ENCODE measurements at places on chromosomes 2 and 18.

DNA sequence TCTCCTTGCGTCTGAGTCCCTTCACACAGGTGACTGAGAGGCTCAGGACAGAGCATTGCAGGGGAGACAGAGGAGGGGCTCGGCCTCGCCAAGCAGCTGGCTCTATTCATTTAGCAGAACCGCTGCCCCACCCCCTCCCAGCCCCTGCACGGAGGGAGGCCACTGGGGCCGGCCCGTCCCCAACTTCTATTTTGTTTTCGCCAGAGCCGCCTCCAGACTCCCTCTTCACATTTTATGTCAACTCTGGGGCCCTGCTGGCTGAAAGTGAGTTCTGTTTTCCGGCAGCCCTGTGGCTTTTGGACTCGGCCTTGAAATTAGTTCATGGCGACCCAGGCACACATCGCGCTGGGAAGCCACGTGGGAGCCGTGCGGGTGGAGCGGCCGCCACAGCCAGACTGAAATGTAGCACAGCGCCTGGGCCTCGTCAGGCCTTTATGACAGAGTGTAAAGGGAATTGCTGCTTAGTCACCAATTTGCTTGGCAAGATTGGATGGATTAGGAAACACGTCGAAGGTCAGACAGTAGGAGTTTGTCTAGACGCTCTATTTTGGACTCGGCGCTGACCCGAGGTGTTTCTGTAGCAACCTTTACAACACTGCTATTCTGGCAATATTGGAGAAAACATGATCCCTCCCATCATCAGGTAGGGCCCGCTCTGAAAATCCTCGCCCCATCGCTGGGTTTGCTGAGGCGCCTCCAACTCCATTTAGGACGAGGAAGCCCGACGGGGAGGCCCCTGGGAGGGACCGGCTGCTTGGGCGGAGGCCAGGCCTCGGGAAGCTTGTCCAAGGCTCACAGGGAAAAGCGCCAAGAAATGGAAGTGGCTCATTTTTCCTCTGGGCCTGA, 90.7 kb upstream of the CTDP1 start:
- peak; percentile 86 for DNase-seq

DNA sequence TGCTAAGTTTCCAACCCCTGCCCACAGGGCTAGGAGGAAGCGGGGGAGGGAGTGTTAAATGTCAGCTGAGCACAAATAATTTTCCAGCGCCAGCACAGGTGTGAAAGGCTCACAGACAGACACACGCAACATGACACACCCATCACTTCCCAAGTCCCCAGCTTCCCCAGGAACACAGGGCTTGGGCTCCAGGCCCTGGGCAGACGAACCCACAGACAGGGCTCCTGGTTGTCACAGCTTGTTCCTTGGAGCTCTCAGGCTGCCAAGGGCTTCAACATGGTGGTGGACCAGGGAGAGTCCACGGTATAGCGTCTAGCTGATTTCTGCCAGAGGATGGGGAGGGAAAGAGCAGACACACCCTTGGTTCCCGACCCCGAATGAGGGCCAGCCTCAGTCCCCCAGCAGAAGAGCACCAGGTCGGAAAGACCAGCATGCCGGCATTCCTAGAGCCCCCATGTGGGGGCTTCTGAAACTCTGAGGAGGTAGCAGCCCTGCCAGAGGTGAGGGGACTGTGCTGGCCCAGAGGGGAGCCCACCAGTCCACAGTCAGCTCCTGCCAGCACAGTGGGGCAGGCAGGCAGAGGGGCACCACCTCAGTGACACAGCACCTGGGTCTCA, 1.9 kb downstream of the DUSP2 start:
- DNase-seq, result no peak

DNA sequence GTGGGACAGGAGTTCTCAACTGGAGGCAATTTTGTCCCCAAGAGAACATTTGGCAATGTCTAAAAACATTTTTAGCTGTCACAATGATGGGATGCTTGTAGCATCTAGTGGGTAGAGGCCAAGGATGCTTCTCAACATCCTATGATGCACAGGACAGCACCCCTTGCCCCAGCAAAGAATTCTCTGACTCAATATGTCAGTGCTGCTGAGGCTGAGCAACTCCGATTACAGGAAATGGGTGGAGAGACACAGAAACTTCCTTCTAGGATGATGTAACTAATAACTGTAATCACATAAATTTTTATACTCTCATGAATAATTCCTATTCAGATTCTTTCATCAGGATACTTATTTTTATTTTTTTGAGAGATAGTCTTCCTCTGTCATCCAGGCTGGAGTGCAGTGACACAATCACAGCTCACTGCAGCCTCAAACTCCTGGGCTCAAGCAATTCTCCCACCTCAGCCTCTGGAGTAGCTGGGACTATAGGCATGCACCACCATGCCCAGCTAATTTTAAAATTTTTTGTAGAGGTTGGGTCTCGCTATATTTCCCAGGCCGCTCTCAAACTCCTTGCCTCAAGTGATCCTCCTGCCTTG, 120.3 kb upstream of the ACAA2 start:
- DNase-seq, result peak; percentile 13

GRCh38 chr2:8620611-8621382, 61.1 kb upstream of the ID2 start:
- no peak for DNase-seq

All from fibroblast of skin of scalp (primary cell).